ENCODE measurements at places on chromosomes 6 and 20.

DNA sequence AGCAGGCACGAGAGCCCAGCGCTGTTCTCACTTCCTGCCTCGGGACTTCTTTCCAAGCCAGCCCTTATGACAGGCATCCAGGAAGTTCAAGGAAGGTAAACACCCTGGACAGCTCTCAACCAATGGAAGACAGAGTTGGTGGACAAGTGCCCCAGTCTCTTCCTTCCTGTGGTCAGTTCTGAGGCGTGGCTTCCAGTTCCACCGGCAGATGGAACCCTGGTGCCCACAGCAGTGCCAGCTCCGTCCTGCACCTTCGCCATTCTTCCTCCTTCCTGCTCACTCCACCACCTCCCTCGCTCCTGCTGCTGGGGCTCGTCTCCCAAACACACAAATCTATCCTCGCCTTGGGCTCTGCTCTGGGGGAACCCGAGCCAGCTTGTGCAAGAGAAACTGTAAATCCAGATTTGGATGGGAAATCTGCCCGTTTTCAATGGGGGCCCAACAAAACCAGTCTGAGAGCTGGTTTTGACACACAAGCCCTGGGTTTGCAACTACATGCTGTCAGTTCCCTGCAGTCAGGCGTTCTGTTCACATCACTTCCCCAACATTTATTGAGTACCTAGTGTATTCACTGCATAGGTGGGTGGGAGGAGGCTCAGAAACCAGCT is 162.7 kb downstream of the GRM4 start:
- no peak for DNase-seq

DNA sequence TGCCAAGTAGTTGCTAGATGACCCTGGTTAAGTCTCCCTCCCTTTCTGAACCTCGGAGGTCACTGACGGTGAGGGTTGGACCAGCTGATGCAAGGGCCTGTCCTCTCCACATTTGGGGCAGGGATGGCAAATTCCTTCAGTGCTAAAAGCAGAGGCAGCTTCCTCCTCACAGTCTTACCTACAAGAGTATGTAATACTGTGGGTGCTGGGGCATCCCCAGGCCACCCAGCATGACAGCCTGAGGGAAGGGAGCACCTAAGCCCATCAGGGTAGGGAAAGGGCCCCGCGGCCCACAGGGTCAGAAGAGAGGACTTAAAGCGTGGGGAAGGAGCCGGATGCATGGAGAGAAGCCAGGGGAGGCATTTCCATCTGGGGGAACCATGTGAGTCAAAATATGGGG is 38.0 kb downstream of the TGM3 start:
- no peak for DNase-seq

DNA sequence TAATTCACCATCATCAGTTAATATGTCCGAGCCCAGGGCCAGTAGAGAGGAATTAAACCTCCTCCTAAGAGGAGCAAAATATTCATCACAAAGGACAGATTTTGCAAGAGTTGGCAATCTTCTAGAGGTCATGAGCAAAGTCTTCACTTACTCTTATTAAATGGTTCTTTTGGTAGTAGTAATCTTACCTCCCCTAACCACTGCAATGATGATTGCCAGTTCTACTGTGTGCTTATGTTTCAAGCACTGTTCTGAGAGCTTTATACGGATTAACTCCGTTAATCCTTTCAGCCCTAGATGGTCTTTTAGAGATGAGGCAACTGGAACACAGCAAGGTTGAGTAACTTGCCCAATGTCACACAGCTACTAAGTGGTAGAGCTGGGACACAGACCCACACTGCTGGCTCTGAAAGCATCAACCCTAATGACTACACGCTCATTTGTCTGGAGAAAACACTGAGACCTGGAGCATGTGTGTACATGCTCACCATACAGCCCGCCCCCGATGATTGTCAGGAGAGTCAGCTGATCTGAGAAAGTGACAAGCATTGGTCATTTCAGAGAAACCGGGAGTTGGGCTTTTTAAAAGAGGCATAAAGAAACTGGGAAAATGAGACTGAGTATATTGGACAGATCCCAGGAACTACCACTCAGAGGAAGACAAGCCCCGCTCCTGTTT is 276.0 kb downstream of the NRN1 start:
- DNase-seq = no peak

DNA sequence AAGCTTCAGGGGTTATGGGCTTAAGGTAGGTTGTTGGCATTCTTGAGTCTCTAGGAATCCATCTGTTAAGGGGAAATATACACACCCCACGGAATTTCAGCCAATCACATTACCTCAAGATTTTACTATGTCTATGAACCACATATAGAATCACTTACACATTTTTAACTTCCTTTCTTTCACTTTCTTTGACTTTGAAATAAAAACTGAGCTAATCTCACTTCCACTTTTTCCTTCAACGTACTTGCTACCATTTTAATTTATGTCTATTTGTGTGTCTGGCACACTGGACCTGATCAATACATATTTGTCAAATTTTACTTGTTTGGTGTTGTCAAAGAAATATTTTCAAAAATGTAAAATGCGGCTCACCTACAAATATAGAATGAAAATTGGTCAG is 545.4 kb upstream of the JAG1 start:
- no peak for DNase-seq

DNA sequence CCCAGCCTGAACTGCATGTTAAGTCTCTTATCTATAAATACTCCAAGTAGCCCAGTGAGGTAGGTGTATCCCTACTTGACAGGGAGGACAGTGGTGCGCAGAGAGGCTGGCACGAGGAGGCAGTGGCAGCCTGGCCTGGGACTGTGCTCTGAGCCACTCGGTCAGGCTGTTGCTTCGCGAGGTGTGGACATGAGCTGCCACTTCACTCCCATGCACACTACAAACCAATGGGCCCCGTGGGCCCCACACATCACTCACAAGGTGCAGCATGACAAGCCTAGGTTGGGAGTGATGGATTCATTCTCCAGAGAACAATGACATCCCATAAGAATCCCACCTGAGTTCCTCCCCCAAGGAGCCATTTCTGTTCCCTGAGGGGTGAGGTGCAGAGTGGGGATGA is 54.9 kb downstream of the TMEM242 start:
- no peak for DNase-seq

GRCh38 chr6:142384519-142385254 is 82.9 kb downstream of the ADGRG6 start:
- no peak for DNase-seq

- DNase-seq = no peak
Measured at GRCh38 chr6:4677011-4677750, 99.0 kb upstream of the CDYL start.

DNA sequence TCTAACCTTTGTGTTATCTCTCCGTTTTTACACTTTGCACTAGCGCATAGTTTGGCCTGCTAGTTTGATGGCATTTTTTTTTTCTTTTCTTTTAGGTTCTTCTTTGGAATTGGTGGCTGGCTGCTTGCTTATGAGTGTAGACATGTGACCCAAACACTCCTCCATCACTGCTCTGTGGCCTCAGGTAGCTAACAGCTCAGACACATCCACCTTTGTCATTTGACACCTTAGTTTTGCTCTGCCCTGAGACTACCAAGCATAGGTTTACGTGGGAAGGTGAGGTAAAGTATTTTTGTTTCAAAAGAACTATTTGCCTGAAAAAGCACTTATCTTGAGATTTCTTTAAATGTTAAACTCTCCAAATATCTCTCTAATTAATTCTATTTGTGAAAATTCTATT is 368.4 kb upstream of the MAP3K7 start:
- no peak for DNase-seq

DNA sequence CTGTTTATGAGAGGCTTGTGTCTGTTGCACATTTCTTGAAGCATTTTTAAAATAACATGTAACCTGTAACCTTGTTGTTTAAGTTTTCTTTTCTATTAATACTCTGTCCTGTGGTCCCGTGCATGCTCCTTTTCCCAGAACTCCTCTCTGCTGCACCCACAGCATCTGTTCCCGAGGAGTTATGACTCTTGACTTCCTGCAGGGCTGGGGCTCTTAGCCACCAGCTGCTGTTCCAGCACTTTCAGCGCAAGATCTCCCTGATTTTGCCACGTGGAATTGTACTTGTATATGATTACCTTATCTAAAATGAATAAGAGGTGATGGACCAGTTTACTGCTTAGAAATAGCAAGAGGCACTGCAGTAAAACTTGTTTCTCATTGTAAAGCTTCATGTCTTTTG is 150.6 kb downstream of the QKI start:
- no peak for DNase-seq

DNA sequence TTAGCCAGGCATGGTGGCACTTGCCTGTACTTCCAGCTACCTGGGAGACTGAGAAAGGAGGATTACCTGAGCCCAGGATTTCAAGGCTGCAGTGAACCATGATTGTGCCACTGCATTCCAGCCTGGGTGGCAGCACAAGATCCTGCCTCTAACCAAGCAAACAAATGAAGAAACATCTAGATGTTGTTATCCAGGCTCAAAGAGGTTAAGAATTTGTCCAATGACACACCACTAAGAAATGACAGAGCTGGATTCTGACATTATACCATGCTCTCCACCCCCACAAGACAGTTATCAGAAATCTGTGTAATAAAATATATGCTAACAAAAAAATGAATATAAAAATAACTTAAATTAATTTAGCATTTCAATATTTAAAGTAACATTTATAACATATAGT is 925.5 kb upstream of the SLC35B3 start:
- no peak for DNase-seq

DNA sequence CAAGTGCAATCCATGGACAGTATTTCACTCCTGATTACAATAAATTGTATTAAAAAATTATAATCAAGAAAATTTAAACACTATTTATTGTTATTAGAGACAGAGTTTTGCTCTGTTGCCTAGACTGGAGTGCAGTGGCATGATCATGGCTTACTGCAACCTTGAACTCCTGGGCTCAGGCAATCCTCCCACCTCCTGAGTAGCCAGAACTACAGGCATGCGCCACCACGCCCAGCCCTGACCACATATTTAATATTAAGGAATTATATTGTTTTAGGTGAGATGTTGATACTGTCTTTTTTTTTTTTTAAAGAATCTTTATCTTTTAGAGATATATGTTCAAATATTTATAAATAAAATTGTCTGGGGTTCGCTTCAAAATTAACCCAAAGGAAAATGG is 14.6 kb downstream of the LCA5 start:
- no peak for DNase-seq

GRCh38 chr6:159788753-159789376 is 537 bp downstream of the TCP1 start:
- no peak for DNase-seq

GRCh38 chr6:12313306-12313991 is 23.3 kb downstream of the EDN1 start:
- no peak for DNase-seq

GRCh38 chr6:136076496-136076895 is 173.6 kb downstream of the MTFR2 start:
- no peak for DNase-seq

- no peak for DNase-seq
Measured at GRCh38 chr6:169567819-169568218, 134.0 kb downstream of the WDR27 start.

GRCh38 chr6:151847064-151847463 is 39.6 kb downstream of the ESR1 start:
- DNase-seq = no peak

DNA sequence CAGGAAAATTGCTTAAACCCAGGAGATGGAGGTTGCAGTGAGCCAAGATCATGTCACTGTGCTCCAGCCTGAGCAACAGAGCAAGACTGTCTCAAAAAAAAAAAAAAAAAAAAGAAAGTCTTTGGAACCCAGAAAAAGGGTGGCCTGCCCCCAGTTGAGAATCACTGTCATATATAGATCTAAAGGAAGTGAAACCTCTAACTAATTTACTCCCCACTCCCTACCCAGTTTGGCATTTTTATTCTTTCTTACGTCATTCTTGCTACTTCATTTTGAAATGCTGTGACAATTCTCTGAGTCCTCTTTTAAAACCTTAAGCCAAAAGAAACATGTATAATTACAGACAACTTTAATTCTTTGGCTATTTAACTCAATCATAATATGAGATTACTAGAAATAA is 254.8 kb downstream of the CDC5L start:
- no peak for DNase-seq

DNA sequence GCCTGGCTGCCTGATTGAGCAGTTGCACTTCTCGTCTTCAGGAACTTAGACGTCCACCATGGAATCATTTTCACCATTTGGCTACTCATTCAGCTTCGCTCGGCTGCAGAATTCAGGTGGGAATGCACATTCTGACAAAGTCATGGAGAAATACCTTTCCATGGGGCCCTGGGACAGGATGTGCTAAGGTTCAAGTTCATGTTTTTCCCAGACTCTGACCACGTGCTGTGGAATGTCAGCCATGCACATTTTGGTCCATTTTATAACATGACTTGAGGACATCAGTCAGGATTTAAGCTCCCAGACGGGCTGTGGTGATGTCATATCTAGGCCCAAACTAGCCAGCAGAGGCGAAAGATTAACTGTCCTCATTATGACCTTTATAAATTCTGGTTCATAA is 205.3 kb downstream of the TBXT start:
- DNase-seq = no peak

- DNase-seq = no peak
Measured at GRCh38 chr20:7790189-7790588, 150.1 kb downstream of the HAO1 start.

DNA sequence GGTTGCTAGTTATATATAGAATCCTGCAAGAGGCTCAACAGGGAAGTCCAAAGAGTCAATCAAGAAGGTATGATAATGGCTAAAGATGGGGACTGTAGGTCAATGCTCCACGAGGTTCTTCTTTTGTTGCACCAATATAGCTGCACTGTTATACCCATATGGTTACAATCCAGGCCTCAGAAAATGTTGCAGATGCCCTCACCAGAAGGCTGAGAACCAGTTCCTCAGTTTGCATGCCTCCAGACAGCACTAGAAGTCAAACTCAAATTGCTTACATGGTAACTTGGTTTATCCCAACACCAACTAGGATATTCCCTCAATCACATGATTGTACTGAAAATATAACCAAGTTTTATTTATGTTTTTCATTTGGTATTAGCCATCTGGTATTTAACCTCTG is 12.1 kb downstream of the EEF1A1 start:
- no peak for DNase-seq

GRCh38 chr6:38302081-38302480 is 337.6 kb downstream of the BTBD9 start:
- DNase-seq = no peak

Data from activated CD4-positive, alpha-beta T cell treated with anti-CD3 and anti-CD28 coated beads for 24 hours (primary cell).